RKO (cell line): ENCODE measurements at places on chromosomes 2 and 18.

DNA sequence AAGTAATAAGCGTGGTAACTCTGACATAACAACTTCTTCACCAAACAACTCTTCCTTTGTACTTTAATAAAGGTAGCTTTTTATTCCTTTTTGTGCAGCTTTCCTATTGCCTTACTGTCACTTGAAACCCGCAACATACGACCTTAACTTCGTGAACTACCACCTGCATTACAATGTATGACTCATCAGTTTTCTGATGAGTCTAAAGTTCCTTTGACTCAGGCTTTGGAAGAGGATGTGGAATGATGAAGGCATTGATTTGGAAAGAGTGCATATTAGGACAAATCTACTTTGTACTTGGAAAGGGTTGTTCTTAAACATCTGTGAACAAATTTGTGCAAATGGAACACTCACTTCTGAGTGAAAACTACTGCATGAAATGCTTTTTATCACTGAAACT is 1012.1 kb downstream of the TMEM182 start:
- DNase-seq, result peak; percentile 62

DNA sequence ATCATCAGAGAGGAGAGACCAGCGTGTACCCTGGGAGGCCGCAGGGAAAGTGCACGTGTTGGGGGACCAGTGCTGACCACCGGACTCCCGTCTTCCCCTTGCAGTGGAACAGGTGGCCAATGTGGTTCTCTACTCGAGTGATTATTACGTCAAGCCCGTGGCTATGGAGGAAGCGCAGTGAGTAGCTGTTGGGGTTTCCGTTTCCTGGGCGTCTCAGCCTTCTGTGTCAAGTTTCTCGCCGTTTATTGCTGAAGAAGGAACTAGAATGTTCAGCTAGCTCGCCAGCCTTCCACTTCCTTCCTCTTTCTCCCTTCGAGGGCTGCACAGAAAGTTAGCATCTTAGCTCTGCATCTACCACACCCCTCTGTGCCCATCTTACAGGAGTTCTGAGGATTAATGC is 22.8 kb upstream of the DGKD start:
- no peak for DNase-seq

DNA sequence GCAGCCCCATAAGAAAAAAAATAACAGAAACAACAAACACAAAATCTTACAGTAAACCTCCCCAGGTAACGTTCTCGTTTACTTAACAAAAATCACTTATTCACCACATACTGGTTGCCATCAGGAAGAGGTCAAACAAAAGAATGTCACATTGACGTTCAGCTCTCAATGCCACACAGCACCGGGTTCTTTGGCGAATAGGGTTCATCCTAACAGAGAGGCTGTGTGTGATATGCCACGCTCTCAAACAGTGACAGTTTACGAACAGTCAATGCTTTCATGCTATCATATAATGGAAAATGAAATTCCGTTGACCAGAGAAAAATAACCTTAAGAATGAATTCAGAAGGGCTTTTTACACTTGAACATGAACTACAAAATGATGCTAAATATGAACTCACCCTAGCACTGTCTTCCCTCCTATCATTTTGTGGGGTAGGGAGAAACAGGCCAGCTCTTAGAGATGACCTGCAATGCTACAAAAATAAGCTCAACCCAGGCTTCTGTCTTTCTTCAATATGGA is 2.0 kb downstream of the TMEM163 start:
- no peak for DNase-seq

- no peak for DNase-seq
These were observed 5.5 kb downstream of the TMEM177 start for GRCh38 chr2:119684518-119684917.

DNA sequence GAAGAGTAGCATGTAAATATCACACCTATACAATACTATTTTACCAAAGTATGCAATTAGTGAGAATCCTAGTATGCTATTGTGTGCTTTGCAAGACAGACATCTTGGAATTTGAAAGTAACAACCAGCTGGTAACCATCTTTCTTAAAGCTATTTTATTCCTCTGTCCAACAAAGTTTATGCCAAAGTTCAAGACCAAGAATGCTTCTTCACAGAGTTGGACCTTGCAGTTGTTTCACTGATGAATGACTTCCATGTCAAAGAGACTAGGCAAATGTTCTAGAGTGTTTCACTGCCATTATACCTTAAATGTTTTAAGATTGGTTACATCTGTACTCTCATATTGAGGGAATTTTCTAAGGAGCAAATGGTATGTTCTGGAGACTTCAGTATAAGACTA is 215.2 kb upstream of the CRIM1 start:
- DNase-seq, result no peak

GRCh38 chr2:230053753-230054478 is 14.8 kb downstream of the SLC16A14 start:
- DNase-seq, result peak; percentile 27

GRCh38 chr2:86194751-86195054 is 559 bp downstream of the IMMT start:
- peak; percentile 97 for DNase-seq

GRCh38 chr18:7778181-7778580 is 211.1 kb downstream of the PTPRM start:
- no peak for DNase-seq

DNA sequence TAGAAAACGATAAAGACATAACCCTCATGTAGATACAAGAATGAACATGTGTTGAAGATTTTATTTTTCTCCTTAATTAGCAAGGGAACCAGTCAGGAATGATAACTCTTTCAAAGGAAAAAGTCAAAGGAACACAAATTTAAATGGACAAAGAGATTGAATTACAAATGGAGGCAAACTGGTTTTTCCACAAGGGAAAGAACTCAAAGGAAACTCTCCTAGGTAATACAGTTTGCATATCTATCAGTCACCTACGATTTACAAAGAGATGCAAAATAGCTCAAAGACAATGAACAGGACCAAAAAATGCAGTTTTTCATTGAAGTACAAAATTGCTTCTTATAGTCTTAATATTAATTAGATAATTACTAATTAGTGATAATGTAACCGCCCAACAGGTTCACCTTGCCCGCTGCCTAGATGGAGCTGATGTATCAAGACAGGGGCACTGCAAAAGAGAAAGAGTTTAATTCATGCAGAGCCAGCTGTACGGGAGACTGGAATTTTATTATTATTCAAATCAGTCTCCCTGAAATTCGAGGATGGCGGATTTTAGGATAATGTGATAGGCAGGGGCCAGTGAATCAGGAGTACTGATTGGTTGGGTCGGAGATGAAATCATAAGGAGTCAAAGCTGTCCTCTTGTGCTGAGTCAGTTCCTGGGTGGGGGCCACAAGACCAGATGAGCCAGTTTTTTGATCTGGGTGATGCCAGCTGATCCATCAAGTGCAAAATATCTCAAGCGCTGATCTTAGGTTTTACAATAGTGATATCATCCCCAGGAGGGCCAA is 151.0 kb downstream of the TMEM17 start:
- DNase-seq, result peak; percentile 31

DNA sequence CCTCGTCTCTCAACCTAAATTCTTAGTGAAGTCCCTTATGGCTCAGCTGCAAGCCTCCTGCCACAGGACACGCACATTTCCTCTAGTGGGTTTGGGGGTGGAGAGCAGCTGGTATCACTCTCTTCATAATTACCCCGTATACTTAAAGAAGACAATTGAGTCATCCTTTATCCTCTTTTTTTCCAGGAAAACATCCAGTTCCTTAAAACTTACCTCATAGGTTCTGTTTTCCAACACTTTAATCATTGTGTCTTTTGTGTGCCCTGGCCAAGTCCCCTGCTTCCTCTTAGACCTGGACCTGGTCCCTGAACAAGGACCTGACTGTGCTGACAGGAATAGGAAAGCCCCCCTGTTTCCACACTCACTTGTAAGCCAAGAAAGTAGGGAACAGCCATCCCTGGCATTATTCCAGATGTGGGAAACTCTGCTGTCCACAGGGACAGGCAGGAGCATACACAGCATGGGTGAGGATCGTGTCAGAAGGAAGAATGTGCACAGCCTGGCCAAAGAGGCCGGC is 42.3 kb upstream of the MYO1B start:
- no peak for DNase-seq

GRCh38 chr2:172442072-172442895 is 14.9 kb downstream of the ITGA6 start:
- peak; percentile 95 for DNase-seq

DNA sequence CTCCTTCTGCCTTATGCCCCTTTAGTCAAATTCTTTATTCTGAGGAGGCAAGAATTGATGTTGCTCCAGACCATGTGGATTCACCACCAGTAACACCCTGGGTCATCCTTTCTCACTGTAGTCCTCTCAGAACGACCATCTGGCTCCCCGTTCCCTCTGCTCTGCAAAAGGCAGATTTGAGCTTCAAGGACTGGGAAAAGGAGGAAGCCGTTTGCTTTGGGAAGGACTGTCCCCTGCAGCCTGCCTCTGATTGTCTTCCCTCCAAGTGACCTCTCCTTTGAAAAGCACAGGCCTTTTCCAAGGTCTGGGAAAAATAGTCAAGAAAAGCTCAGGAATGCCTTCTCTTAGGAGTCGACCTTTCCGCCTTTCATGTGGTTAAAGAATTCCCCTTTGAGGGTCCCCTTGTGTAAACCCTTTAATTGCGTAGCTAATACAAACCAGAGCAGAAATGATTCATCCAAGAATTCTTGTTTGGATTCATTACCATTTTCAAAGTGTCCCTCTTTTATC is 130.1 kb upstream of the COPS8 start:
- no peak for DNase-seq

DNA sequence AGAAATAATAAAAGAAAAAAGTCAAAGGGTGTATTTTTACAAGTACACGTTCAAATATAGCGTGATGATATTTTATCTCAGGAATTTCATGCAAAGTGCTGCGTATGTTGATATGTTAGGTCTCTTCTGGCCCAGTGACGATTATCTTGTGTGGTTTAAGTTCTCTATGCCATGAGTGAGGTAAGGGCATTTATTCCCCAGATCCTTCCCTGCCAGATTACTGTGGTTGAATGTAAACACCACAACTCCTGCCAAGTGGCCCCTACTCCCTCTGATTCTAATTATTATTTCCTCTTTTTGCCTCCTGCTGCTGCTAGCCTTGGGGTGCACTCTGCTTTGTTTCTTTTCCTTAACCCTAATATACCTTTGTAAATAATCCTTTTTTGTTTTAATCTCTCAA is 12.2 kb downstream of the SCN2A start:
- DNase-seq, result no peak

- DNase-seq, result no peak
These were observed 44.0 kb downstream of the ASAP2 start for GRCh38 chr2:9250498-9251153.

DNA sequence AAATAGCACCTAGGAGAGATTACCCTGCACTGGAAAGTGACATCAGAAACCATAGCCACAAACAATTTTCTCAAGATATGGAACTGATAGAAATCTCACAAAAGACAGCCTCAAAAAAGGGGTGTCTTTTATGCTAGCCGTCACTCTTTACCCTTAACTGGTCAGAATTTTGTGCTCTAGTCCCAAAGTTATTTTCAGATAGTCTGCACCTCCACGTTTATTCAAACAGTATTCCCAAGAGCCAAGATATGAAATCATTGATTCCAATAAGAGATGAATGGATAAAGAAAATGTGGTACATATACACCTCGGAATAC is 23.5 kb upstream of the PMAIP1 start:
- DNase-seq, result no peak

GRCh38 chr2:236872981-236873380 is 212.7 kb upstream of the COPS8 start:
- DNase-seq, result no peak

GRCh38 chr2:66832646-66833435 is 397.9 kb downstream of the MEIS1 start:
- no peak for DNase-seq
